ENCODE measurements at places on chromosomes 2 and 18.

DNA sequence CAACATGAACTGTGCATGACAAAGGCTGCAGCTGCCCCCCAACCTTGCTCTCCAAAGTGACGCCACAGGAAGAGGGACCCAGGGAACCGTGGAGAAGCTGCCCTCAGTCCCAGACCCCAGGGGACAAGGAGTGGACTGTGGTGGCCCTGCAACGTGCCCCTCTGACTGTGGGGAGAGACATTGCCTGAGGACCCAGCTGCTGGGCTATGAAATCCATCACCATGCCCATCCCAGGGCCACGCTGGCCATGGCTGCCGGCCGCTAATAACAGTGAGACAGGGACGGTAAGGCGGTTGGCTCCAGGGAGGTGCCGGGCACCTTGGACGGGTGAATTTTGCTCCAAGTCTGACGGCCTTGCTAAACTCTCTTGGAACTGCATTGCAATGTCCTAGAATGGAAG lies 211.3 kb upstream of the HDAC4 start:
- no peak for DNase-seq

DNA sequence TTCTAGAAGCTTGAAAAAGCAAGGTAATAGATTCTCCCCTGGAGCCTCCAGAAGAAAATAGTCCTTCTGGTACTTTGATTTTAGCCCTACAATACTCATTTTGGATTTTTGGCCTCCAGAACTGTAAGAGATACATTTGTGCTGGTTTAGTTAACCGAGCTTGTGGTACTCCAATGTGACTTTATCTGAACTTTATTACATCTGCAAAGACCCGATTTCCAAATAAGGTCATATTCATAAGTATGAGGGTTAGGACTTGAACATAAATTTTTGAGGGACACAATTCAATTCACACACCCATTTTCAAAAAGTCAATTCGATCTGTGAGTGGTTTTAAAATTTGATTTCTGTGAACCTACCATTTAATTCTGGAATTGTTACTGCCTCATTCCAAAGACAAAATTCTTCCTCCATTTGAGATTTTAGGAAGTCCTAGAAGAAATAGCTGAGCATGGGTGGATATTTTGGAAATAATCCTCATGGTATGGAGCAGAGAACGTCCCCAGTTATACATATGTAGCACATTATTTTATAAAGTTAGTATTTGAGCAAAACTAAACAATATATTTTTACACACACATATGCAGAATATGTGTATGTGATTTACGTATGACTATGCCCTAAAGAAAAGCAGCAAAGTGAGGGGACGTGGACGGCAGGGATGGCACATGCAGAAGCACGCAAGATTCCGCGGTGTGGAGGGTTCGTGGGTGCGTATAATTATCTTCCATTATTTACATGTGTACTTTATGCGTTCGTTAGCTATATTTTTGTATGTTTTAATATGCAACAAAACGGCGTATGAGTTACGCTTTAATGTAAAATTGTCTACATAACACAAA lies 905 bp upstream of the NUP35 start:
- no peak for DNase-seq

GRCh38 chr2:230156782-230157699 lies 62.7 kb downstream of the SP110 start:
- DNase-seq, result no peak

DNA sequence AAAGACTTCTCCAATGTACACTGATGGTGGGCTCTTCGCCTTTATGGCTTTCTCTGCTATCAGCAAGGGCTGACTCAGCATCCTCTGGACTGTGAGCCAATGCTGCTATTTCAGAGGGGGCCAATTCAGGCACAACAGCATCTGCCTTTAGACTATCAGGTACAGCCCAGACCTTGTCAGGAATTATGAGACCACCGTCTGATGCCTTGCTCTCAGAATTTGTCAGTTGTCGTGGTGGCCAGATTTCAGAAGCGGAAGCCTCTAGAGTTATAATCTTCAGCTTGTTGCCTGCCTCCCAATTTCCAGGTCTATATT lies 92.7 kb downstream of the ALPK2 start:
- DNase-seq, result no peak

DNA sequence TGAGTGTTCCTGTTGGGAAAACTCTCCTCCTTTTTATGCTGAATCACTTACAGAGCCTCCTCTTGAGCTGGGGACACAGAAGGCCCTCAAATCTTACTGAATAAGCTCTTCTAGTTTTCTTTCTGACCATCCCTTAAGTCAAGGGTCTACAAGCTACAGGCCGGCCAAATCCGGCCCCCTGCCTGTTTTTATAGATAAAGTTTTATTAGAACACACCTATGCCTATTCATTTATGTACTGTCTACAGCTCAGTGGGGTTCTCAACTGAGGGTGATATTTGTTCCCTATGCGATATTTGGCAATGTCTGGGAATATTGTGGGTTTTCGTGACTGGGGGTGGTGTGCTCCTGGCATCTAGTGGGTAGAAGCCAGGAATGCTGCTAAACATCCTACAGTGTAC lies 14.0 kb downstream of the CDC42EP3 start:
- DNase-seq, result no peak

- DNase-seq, result no peak
These were observed 517.9 kb upstream of the SMIM21 start for GRCh38 chr18:75945265-75945933.
